H9 (cell line): ENCODE measurements at places on chromosomes 13 and 19. TPM values are rescaled to one million over a fixed set of nuclear protein-coding genes. Genes with fewer than 3 reads are reported as not detected.

- no peak for DNase-seq
These were observed 9.8 kb downstream of the ZNF317 start for GRCh38 chr19:9149997-9150396.

DLL3 gene
- 2.4 and 2.5 TPM in 2 replicates for total RNA-seq

- no peak for DNase-seq
These were observed 25.9 kb upstream of the OR10H2 start for GRCh38 chr19:15701757-15702533.

C1QTNF9B gene
- total RNA-seq: not detected in 2 replicates

- no peak for DNase-seq
These were observed 324.6 kb downstream of the SHISA2 start for GRCh38 chr13:25727250-25727649.

GRCh38 chr13:101626925-101627555, 174.6 kb downstream of the ITGBL1 start:
- DNase-seq: no peak

DNA sequence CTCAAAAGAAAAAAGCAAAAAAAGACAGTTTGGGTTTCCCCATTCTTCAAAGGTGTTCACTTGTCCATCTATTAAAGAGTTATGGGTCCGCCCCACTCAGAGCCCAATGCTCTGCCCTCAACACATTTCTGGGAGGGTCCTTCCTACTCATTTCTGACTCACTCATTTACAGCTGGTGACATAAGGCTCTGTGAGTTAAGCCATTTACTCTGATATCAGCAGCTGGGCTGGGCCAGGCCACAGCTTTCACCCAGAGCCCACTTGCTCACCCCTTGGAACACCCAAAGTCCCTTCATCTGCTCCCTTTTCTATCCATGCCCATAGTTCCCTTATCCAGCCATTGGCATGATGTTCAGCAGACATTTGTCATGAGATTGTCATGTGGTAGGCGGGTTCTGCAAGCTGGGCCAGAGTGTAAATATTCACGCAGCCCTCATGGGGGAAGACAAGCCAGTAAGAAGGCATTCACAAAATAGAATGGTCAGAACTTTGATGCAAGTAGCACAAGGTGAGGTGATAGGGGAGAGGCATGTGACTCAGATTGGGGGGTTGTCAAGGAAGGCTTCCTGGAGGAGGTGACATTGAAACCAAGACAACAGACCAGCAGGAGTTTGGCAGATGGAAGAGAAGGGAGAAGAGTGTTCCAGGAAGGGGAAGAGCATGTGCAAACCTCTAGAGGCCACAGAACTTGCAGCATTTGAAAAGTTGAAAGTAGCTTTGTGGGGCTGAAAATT, 5.9 kb downstream of the MAST1 start:
- no peak for DNase-seq

GRCh38 chr19:56727677-56728076, 56.1 kb upstream of the ZNF835 start:
- DNase-seq: no peak

DNA sequence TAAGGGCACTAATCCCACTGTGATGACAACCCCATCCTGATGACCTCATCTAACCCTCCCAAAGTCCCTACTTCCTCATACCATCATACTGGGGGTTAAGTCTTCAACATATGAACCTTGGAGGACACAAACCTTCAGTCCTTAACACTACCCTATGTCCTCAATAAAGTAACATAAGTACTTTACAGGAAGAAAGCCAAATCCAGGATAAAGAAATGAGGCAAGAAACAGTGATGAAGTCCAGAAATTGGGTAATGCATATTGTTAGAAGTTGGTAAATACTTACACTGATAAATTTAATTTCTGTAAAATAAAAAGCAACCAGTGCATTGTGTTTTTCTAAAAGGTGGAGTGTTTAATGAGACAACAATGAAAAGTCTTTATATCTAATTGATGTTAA, 284.8 kb upstream of the SOX21 start:
- DNase-seq: no peak

C19orf25 gene
- 30.3 and 36.8 TPM in 2 replicates for total RNA-seq

ATP8B3 gene
- total RNA-seq: 8.7 and 9.6 TPM in 2 replicates

- DNase-seq: no peak
These were observed 6.4 kb downstream of the GNA15 start for GRCh38 chr19:3142292-3142670.

FREM2 gene
- 15.4 and 16.0 TPM in 2 replicates for total RNA-seq

DNA sequence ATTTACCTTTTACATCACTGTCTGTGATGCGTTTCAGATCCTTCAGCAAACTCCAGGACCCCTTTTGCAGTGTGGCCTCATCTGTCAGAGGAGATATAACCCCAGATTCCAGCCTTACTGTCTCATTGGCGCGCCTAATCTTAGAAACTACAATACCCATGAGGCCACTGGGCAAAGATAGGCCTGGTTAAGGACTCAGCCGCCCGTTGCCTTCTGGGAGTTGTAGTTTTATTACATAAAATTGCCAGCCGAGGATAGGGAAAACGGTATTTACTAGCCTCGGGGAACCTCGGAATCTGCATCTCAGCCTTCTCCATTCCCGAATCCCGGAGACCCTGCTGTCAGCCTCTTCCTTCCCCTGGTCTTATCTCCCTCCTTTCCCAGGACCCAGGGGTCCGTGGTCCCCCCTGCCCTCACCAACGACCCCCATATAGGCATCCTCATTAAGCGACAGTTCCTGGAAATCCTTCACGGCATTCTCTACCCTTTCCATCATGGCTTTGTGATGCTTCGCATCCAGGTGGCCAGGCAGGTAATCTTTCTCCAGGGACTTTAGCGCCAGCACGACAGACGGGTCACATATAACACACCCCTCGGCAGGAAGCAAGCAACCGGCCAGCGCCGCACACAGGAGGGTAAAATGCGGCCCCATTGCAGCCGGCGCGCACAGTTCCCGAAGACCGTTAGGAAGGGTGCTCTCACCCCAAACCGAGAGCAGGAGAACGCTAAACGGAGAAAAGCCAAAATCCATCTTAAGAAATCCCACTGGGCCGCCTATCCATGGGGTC, 1.3 kb downstream of the IZUMO1 start:
- DNase-seq: peak; percentile 70

C13orf42 gene
- 16.5 and 18.1 TPM in 2 replicates for total RNA-seq

COLGALT1 gene
- total RNA-seq: 45.3 and 48.5 TPM in 2 replicates

DNA sequence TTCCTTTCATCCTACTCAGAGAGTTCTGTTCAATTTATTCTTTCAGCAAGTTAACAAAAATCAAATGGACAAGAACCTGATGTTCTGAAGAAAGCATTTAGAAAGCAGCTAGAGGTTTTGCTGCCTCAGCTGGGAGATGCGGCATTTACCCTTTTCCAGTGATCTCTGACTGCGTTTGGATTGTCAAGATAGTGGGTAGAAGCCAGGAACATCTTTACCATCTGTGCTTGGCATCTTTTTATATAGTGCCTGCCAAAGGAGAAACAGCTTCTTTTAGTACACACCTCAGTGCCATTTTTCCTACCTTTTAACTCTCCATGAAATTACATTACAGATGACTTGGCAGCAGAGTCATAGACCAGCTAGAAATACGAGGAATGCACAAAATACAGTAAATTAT, 680.8 kb downstream of the SLITRK1 start:
- DNase-seq: no peak

- no peak for DNase-seq
These were observed 843 bp downstream of the MEX3D start for GRCh38 chr19:1567116-1567847.

SERTAD3 gene
- total RNA-seq: 30.9 and 32.2 TPM in 2 replicates

DNA sequence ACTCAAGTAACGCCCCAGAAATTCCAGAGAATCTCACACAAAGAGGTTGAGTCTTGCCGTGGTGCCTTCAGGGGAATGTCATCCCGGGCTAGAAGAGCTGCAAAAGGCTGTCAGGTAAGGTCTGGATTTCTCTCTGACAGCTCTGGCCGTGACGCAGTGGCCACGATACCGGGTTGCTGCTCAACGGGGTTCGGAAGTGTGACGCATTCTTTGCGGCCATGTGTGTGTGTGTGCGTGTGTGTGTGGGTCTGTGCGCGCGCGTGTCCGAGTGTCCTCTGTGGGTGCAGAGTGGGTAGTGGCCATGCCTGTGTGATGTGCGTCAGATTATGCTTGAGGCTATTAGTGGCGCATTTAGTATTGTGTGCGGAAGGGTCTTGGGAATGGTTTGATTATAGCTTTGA, 306 bp downstream of the ZNF540 start:
- no peak for DNase-seq

DNA sequence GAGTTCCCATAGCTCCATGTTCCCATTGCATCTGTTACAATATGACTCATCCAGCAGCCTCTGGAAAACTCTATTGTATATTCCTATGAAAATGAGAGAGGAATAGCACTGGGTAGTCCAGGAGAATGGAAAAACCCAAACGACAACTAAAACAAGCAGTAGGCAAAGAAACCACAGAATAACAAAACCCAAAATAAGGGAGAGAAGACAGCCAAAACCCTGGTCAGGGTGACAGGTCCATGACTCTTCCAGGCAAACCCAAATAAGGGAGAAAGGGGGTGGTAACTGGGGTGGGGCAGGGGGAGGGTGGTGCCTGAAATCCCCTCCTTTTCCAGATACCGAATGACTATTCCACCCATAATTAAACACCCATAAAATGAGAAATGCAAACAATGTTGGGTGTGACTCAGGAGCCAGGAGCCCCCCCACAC, 4.0 kb upstream of the ZNF8 start:
- DNase-seq: no peak

DNA sequence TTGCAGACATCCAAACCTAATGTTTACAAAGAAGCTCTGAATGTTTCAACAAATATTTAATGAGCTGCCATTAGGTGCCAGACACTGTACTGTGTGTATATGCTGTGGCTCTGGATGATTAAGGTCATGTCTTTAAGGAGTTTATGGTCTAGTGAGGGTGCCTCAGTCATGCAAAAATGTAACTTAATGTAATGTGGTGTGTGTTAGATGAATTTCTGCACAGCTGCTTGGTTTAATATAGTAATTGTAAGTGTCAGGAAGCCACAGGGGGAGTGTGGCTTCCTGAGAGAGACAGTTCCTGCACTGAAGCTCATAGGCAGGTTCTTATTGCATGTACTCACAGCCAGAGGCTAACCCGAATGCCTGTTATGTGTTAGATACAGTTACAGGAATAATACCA, 43.3 kb downstream of the SPATA13 start:
- no peak for DNase-seq

GRCh38 chr13:67619351-67619994, 389.3 kb upstream of the PCDH9 start:
- no peak for DNase-seq

RNF225 gene
- 2.0 and 2.1 TPM in 2 replicates for total RNA-seq

GRCh38 chr19:56995303-56995702, 124.5 kb upstream of the USP29 start:
- DNase-seq: no peak

NLRP7 gene
- 1.1 TPM in 2 replicates for total RNA-seq

SIGLEC6 gene
- total RNA-seq: 0.31 TPM in 1 of 2 replicates, not detected in the other

GRCh38 chr13:36288794-36289391, 8.7 kb downstream of the CCDC169 start:
- DNase-seq: no peak

GRCh38 chr19:18122424-18122823, 24.8 kb downstream of the MAST3 start:
- no peak for DNase-seq

DNA sequence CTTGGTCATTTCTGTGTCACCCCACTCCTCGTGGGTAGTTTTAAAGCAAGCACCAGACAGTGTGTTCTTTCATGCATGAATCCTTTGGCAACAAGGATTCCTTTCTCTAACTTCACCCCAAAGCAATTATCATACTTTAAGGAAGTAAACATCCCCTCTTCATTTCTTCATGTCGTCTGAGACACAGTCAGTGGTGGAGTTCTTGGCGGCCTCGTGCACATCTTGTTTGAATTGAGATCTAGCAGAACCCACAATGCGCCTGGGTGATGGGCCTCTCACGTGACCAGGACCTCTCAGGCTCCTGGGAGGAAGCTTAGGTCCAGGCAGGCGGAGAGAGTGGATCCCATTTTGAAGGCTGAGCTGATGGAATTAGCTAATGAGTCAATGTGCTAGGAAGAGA, 2.6 kb downstream of the ACSBG2 start:
- DNase-seq: no peak

CCDC169 gene
- total RNA-seq: 19.1 and 20.5 TPM in 2 replicates

MEF2B gene
- 1.3 TPM in 2 replicates for total RNA-seq

PDE4C gene
- total RNA-seq: 1.4 and 1.8 TPM in 2 replicates

GRCh38 chr13:112055036-112055914, 11.7 kb upstream of the SOX1 start:
- DNase-seq: peak; percentile 44

AXL gene
- total RNA-seq: 29.4 and 30.3 TPM in 2 replicates

DNA sequence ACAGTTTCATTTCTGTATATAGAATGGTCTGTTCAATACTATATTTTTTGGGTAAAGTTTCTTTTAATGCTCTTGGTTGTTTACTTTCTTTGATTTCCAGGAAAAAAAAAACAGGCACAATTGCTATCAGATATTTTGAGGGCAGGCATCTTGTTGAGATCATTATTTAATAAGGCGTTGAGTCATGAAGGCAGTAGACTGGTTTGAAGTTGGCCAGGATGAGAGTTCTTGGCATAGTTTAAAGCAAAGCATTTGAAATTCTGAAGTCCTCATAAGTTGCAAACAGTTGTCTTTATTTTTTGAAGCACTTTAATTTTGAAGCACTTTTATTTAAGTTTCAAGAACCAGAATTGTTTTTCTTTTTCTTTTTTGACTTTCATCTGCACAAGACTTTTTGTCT, 2.6 kb upstream of the ZNF175 start:
- no peak for DNase-seq

KMT2B gene
- total RNA-seq: 47.7 and 50.5 TPM in 2 replicates

DNA sequence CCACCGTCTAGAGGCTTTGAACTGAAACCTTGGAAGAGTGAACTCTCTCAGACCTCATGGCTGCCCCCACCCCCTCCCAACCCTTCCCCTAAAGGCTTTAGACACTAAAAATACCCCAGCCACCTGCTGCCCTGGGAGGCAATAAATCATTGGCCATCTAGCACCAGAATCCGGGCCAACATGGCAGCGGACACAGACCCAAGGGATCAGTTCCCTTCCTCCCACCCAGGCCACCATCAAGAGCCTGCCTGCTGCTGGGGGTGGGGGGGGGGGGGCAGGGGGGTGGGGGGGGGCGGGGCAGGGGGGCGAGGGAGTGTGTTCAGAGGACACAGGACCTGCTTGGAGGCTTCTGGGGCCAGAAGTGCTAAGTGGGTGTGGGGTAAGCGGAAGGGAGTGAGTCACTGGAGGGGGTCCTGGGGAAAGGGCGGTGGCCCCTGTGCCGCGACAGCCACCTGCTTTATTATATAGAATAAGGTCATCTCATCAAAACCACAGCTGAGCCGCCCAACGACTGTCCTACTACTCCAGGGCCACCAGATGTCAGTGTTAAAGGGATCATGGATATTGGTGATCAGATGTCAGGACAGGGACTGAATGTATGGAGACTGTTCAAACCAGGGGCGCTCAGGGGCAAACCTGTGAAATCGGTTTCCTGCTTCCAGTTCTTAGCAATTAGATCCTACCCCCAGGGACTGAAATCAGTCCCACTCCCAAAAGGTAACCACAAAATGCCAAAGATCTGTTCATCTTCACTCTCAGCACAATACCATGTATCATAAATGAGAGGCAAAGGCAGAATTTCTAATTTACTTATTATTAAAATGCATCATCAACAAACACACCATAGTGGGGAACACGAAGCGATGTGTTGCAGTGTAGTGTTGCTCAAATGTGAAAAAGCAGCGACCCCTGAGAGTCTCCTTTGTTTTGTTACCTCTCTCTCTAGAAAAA, 24.3 kb downstream of the ARL11 start:
- peak; percentile 70 for DNase-seq

DAZAP1 gene
- 255 and 265 TPM in 2 replicates for total RNA-seq
